Fibroblast of the aortic adventitia (primary cell): ENCODE measurements at places on chromosomes 11 and 22. TPM values are rescaled to one million over a fixed set of nuclear protein-coding genes. Genes with fewer than 3 reads are reported as not detected.

The HSCB gene
- 15.0 and 28.5 TPM in 2 replicates for total RNA-seq

The TMA7B gene
- total RNA-seq: not detected in 2 replicates

The IL17REL gene
- total RNA-seq: not detected in 2 replicates

The FBLN1 gene
- total RNA-seq: 335 and 561 TPM in 2 replicates

The TANGO2 gene
- 25.7 and 41.7 TPM in 2 replicates for total RNA-seq

The OR51D1 gene
- not detected in 2 replicates for total RNA-seq

The C11orf52 gene
- total RNA-seq: 0.63 TPM in 1 of 2 replicates, not detected in the other

The TMPRSS5 gene
- total RNA-seq: 0.09 TPM in 1 of 2 replicates, not detected in the other

The IFTAP gene
- 43.8 and 63.1 TPM in 2 replicates for total RNA-seq

The C11orf98 gene
- 14.2 and 48.2 TPM in 2 replicates for total RNA-seq

The CAVIN3 gene
- total RNA-seq: 323 and 888 TPM in 2 replicates

The POU2AF2 gene
- total RNA-seq: not detected in 2 replicates

The POTEH gene
- not detected in 2 replicates for total RNA-seq

The SLC29A2 gene
- total RNA-seq: 0.36 TPM in 1 of 2 replicates, not detected in the other

The MUC2 gene
- total RNA-seq: not detected in 2 replicates

The OTOG gene
- total RNA-seq: not detected in 2 replicates
